Effector memory CD4-positive, alpha-beta T cell (primary cell): ENCODE measurements at places on chromosomes 3 and 15.

GRCh38 chr3:32865383-32865782 lies 47.6 kb downstream of the TRIM71 start:
- DNase-seq = no peak

DNA sequence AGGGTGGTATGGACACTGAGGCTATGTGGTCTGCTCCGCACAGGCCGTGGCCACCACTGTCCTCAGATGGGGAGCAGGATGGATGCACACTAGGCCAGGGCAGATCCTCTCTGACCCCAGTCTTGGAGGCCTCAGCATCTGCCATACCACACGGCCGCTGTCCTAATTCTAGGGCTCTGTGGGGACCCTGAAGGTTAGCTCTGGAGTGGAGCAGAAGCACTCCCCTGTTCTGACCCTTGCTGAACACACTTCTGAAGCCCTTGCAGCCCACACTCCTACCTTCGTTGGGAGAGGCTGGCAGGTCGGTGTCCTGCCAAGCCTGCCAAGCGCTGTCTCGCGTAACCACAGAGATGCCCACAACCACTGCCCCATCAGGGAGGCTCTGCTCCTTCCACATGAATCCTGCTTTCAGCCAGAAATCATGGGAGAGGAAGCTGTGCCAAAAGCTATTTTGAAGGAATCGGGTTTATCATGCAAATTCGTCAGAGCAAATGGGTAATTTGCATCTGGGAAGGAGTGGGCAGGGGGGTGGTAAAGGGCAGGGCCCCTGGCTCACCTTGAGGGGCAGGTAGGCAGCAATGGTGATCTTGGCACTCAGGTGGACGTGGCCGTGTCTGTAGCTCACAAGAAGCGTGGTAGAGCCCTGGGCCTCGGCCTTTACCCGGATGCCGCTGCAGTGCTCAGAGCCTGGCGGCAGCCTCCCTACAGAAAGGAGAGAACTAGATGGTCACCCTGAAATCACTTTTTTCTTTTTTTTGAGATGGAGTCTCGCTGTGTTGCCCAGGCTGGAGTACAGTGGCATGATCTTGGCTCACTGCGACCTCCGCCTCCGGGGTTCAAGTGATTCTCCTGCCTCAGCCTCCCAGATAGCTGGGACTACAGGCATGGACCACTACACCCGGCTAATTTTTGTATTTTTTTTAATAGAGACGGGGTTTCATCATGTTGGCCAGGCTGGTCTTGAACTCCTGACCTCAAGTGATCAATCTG lies 54.4 kb downstream of the NUP210 start:
- DNase-seq = no peak

DNA sequence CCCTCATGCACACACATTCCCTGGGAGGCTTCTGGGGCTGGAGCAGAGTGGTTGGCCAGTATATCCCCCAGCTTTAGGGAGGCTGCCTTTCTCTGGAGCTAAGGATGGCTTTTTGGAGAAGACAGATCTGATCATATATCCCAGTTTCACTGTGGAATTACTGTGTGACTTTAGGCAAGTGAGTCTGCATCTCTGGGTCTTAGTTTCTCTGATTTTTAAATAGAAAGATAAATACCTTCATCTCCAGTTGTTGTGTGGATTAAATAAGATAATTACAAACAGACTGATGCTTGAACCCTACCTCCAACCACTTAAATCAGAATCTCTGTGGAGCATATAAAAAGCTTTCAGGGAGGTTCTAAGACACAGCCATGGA lies 11.1 kb upstream of the WNT7A start:
- DNase-seq = no peak

- peak; percentile 51 for DNase-seq
These were observed at the start of gene NMNAT3 for GRCh38 chr3:139677388-139678155. Gene NMNAT3 (minus strand): TSS chr3:139677972. CDS start chr3:139627724, 50,248 bp downstream.

DNA sequence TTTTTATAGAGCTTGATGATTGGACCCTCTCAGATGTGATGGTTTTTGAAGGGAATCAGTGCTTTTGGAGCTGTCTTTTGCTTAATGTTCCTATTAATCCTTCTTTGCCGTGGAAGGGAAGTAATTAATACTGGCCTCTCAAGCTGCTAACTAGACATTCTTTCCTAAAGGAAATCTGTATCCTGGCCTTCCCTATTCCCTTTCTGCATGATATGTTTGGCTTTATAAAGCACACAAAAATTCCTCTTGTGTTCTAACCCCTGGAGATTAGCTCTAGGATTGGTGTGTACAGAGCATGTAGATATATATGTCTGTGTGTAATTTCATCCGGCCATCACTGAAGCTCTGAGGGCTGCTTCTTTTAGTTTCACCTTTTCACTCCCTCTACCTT lies 6.9 kb downstream of the ATXN7 start:
- no peak for DNase-seq

DNA sequence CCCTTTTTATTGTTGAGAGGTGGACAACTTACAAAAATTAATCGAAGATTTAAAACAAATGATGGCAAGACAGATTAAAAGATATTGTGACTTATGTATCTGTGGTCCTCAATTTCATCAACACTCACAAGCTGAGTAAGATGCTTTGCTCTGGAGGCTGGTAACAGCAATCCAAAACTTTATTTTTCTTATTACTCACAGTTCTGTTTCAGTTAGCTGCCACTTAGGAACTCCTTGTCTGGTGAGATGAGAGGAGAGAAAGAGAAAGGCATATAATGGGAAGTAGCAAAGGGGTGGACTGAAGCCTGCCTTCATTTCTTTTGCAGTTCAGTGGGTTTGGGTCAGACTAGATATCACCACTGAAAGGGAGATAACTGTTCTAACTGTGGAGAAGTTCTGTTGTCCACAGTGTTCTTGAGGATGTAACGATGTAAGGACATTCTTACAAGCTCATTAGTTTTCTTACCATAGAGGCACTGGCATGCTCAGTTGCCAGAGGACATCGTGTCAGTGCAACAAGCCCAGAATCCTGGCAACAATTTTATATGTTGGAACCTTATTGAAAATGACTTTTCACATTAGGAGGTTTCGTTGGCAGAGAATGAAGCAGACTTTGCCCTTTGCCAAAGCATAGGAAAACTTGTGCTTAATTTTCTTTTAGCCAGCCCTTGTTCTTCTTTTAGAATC lies 93.6 kb downstream of the PLCL2 start:
- DNase-seq = no peak

DNA sequence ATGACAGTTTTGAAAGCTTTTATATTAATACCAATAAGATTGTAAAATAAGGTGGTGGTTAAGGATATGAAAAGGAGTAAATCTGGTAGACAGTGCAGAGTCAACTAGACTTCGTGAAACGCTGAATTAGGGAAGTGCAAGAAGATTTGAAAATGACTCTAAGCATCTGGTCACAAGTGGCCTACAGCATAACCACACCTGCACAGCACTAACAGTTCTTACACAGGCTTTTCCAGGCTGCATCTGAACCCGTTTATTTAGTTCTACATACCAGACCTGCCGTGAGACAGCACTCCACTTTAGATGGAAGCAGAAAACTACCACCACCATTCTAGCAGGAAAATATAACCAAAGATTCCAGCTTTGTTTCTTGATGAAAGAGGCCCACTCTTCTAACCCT lies 1.9 kb downstream of the DMXL2 start:
- DNase-seq = no peak
